ENCODE measurements at places on chromosomes 6 and 20.

DNA sequence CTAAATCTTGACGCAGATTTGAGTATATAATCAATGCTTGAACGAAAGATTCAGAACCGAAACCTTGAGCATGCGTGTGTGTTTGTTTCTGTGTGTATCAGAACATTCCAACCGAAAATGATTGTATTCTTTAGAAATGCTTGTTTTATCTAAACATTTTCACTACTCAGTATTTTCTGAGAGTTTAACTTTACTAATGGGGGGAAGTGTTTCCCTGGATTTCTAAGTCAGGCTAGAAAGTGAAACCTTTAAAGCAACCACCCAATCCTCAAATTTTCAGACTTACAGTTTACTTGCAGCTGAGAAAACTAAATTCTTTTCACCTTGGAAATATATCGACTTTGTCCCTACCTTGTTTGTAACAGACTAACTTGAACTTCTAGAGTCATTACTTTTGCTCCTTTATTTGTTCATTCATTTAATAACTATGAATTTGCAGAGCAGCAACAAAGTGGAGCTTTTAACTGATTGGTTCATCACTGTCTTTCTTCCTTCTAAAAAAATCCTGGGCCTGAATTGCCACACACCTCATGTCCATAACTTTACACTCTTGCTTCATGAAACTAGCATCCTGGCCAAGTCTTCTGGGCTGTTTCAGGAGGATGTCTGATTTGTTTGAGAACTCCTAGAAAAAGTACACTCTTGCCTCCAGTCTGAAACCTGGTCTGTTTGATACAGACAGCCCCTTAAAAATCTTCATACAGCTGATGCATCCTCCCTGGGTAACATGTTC is 77.8 kb upstream of the XRN2 start:
- DNase-seq = no peak

DNA sequence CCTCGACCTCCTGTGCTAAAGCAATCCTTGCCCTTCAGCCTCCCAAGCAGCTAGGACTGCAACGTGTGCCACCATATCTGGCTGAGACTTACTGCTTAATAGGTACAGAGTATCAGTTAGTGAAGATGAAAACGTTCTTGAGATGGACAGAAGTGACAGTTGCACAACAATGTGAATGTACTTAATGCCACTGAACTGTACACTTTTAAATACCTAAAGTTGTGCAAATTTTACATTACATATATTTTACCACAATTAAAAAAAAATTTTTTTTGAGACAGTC is 25.9 kb downstream of the NUDT3 start:
- DNase-seq = no peak

GRCh38 chr20:45821947-45822346 is 5.2 kb downstream of the TNNC2 start:
- no peak for DNase-seq

DNA sequence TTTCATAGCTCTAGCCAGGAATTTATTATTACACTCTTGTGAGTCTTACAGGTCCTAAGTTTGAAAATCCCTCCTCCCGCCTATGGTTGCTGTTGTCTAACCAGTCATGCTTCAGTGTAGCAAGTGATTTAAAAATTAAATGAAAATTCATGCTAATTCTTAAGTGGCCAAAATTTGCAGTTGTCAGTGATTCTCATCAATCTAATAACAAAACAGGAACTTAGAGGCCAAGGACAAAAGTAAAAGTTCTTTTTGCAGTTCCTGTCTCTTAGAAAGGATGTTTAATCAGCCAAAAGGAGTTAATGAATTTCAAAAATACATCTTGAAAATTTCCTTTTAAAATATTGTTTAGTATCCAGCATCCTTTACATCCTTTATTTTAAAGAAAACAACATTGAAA is 36.3 kb downstream of the VTA1 start:
- DNase-seq = no peak

DNA sequence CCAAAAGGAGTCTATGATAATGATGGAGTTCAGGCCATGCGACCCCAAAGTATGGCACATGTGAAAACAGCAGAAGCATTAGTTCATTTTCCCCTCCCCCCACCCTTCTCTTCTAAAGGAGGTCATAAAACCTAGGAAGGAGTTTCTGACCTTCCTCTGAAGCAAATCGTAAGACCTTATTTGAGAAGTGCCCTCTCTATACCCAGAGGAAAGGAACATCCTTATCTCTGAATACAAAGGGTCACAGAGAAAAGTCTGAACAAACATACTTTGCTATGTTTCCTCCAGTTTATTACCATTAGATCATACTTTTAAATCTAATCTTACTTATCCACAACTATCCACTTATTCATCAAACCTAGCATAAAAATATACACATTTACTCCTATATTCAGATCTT is 48.6 kb downstream of the SLX4IP start:
- no peak for DNase-seq

GRCh38 chr20:8608470-8608869 is 460.4 kb upstream of the PLCB4 start:
- DNase-seq = no peak

Data from T-helper 1 cell (primary cell).